Stimulated activated CD8-positive, alpha-beta memory T cell treated with anti-CD3 and anti-CD28 coated beads, Interleukin-15, amount 100 ng/mL, for 1 hour (primary cell): ENCODE measurements at places on chromosomes 4 and X.

- DNase-seq, result no peak
Measured at GRCh38 chr4:122167369-122167768, 15.2 kb downstream of the BLTP1 start.

- no peak for DNase-seq
Measured at GRCh38 chrX:100931218-100931924, 2.7 kb upstream of the XKRX start.

GRCh38 chr4:128470492-128471053 is 183.0 kb upstream of the PGRMC2 start:
- DNase-seq, result no peak

DNA sequence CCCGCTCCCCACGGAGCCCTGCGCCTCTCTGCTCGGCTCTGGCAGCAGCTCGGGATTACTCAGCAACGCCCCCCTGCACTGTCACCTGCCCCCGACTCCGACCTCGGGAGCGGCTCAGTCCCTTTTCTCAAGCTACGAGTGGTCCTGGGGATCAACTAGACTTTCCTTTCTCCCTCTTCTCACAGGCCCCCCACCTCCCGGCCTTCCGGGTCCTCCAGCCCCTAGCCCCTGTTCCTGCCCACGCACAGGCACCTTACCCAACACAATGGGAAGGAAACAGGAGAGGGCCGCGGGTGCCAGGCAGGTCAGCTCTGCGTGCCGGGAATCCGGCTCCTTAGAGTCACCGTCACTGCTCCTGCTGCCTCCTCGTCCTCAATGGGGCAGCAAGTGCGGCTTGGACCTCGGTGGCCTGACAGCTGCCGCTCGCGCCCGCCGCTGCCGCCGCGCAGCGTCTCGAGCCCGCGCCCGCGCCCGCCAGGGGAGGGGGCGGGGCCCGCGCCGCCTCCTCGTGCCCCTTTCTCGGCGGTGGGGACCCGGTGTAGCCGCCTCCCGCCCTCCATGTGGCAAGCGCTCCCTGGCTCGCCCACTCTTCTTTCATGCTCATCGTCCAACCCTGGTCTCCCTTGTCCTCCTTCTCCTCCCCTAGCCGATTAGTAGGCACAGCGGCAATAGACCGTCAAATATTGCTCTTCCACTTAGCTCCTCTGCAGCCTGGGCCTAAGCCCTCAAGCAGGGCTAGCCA is at the start of gene RAB9B:
Gene RAB9B (minus strand): TSS at position 455 of the 742 bp plus-strand sequence. CDS start 6,473 bp downstream, outside the sequence.
- peak; percentile 14 for DNase-seq

DNA sequence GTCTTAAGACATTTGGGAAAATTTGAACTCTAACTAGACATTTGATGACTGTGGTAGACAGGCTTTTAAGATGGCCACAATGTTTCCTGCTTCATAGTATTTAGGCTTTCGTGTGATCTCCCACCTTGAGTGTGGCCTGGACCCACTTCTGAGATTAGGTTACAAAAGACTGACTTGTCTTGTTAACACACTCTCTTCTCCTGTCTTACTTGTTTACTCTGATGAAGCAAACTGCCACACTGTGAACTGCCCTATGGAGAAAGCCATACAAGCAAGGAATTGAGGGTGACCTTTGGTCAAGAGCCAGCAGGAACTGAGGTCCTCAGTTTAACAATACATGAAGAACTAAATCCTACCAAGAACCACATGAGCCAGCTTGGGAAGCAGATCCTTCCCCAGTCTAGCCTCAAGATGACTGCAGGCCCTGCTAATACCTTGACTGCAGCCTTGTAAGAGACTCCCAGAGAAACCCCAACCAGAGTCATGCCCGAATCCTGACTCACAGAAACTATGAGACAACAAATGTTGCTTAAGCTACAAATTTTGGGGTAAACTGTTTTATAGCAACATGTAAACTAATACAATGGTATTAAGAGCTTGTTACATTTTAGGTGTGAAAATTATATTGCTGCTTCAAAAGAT is 20.3 kb downstream of the UBA6 start:
- DNase-seq, result no peak

- DNase-seq, result no peak
Measured at GRCh38 chr4:36222702-36223101, 21.6 kb downstream of the ARAP2 start.

DNA sequence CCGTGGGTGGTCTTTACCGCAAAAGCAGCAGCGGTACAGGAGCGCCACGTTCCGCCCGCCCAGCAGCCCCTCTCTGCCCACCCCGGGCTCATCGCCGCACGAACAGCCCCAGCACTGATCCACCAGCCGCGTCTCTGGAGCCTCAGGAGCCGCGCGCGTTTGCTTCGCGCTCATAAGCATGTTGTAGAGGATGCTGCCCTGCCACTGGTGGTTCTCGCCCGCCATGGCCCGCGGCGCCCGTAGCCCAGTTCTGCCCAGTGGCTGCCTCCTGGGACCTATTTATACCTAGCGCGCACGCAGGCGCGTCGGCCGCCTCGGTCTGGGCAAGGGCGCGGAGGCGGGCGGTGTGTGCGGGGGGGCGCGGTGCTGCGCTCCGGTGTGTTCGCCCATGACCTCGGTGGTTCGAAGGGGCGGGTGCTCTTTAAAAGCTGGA is at the start of gene NR0B1:
Gene NR0B1 (minus strand): TSS at position 252 of the 433 bp plus-strand sequence. CDS start 27 bp downstream, at position 225.
- no peak for DNase-seq

GRCh38 chr4:65656008-65656407 is 14.3 kb downstream of the EPHA5 start:
- no peak for DNase-seq

DNA sequence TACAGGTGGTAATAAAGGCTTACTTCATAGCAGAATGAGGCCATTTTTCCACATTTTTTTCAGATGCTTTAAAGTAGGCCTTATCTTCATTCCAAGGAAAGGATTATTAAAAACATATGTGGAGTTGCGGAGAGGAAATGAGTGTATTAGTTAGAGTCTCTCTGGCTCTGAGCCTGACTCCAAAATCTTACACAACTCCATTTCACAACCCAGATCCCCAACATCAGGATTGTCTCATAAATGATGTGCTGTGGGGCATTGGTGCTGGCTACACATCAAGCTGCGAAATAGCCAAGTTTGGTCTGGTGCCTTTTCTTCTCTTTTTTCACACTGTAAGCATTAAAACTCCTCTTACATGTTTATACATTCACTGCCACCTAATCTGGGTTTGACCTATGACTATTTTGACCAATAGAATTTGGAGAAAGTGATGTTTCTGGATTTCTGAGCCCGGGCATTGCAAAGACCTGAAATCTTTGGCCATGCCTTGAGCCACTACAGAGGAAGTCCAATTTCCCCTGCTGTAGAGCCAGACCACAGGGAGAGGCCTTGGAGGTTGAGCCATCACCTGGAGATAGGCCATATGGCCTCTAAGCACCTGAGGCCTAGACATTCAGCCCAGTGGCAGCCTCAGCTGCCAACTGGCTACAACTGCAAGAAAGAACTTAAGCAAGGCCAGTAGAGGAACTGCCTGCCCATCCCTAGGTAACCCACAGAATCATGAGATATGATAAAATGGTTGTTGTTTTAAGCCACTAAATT is 16.7 kb upstream of the SOD3 start:
- no peak for DNase-seq

DNA sequence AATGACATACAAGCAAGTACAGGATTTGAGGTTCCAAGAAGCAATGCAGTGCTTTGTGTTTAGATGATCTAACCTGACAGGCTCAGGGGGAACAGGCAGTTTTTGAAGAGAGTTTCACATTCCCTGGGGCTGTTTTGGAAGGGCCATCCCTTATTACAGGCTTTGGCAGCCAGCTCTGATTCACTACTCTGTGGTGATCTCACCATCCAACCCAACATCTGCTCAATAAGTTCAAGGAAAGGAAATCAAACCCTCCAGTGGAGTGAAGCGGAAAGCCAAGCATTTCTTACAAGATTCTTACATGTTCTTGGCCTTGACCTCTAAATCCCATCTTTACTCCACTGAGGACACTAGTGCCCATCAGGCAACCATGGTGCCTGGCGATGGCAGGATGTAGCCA is 7.5 kb downstream of the IDS start:
- DNase-seq, result no peak

GRCh38 chrX:154049209-154050112 is 29.8 kb upstream of the IRAK1 start:
- no peak for DNase-seq

DNA sequence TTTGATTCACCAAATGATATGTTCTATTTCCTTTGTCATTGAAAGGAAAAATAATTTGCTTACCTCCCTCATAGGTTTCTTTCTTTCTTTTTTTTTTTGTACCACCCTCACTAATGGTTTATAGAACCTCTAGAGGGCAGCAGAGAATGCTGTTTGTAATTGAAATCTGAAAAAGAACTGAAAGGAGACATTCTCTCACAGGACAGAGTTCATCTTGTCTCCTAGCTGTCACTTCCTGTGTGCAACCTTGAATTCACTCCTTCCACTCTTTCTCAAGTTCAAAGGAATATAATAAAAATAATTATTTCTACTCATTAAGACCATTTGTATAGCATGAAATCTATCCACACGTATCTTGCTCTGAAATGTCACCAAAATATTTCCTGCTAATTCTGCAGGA is 51.0 kb downstream of the GUCY1B1 start:
- no peak for DNase-seq

- no peak for DNase-seq
Measured at GRCh38 chr4:124325690-124326089, 386.8 kb downstream of the ANKRD50 start.

- no peak for DNase-seq
Measured at GRCh38 chr4:187422655-187423054, 572.9 kb upstream of the ZFP42 start.

DNA sequence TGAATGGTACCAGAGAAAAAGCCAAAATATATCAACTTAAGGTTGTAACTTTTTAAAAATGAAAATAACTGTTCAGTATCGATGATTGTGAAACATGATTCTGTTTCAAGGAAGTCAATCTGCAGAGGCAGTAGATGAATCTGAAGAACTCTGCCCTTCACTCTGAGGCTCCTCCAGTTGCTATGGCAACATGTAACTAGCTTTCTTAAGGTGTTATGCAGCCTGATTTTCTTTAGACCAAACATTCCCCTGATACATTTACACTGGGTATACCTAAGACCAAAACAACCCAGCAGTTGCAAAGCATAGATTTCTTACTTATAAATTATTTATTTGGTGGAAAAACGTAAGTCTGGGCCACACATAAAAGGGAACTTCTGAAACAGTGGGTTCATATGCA is 133.6 kb upstream of the RASGEF1B start:
- DNase-seq, result no peak

- no peak for DNase-seq
Measured at GRCh38 chr4:124464836-124465235, 247.7 kb downstream of the ANKRD50 start.

- no peak for DNase-seq
Measured at GRCh38 chr4:87118826-87119225, 101.6 kb downstream of the KLHL8 start.

GRCh38 chr4:149708513-149709130 is 107.0 kb downstream of the IQCM start:
- DNase-seq, result no peak

GRCh38 chrX:47420265-47420664 is 49.9 kb downstream of the ZNF157 start:
- DNase-seq, result no peak

- DNase-seq, result no peak
Measured at GRCh38 chr4:616911-617643, 8.3 kb upstream of the PDE6B start.
